ENCODE measurements at places on chromosomes 2 and 18.

DNA sequence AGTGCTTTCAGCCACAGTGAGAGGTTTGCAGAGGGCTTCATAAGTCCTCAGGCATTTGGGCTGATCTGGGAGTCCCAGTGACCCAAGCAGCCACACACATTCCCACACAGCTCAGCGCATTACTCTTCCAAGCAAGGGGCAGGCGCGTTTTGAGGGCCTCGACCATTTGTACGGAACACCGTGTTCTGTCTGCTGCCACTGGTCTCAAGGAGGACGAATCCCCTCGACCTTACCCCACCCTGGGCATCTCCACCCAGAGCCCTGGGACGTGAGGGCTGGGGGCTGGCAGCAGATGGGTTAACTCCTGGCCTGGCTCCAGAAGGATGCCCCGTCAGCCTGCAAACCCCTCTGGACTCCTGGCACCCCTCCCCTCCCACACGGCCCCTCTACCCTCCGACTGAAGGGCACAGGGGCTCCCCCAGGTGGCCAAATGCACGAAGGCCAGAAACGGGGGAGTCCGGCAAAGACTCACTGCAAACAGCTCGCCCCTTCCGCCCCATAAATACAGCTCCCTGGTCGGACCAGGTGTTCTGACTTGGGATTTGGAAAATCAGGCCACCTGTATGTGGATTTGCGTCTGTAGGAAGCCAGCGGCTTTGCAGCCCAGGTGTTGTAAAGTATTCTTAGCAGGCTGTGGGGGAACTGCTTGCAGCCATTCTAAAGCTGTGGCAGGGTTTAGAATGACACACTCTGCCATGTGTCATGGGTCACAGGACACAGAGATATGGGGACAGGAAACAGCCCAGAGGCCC lies 33.6 kb upstream of the PTMA start:
- DNase-seq, result no peak

DNA sequence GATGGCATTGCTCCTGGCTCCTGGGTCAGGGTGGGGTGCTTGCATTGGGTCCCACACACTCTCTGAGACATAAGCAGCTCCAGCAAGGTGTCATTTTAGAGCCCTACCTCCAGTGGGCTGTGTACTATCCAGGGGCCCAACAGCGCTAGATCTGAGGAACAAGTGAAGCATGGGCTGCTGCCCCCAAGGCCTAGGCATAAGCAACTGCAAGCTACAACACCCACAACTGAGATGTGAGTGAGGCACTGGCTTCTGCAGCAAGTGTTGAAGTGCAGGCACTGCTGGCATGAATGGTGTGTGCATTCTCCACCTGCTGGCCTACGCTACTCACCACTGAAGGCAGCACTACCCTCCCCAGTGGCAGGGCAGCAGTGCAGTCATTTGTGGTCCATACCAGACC lies 81.0 kb upstream of the STK39 start:
- DNase-seq, result no peak

DNA sequence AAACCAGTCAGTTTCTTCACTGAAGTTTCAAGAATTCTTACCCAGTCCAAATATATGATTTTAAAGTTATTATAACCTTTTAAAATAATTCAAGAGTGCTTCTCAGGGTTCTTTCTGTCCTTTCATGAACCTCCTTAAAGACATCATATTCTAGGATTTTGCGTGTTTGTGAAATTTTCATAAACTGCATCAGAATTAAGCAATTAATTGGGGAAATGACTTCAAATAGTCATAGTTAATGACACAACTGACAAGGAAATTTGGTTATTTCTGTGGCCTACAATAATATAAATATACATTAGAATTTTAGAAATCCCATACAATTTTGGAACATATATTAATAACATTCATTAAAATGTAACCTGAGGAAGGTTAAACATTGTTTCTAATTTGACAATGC lies 10.5 kb downstream of the CYP27A1 start:
- no peak for DNase-seq

GRCh38 chr2:56364902-56365301 lies 181.1 kb downstream of the CCDC85A start:
- DNase-seq, result no peak
